Activated T-helper 1 cell treated with Interleukin-2 at 50 U/mL for 16 hours (primary cell): ENCODE measurements at places on chromosomes 3 and 15.

GRCh38 chr15:79610021-79610420, 177.9 kb downstream of the MINAR1 start:
- no peak for DNase-seq

DNA sequence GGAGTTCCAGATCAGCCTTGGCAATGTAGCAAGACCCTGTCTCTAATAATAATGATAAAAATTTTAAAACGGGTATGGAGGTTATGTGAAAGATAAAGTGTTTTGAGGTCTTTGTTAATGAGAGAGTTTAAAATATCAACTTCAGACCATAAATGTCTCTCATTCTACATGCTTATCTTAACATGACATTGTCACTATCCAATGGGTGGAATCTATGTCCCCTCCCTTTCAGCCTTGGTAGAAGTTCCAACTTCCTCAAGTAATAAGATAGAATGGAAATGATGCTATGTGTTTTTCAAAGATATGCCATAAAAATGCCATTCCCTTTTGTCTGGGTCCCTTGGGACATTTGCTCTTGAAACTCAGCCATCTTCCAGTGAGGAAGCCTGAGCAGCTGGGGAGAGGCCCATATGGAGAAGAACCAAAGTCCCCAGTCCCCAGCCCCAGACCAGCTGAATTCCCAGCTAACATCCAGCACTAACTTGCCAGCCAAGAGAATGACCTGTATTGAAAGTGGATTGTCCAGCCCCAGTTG, 17.0 kb downstream of the RPSA start:
- DNase-seq, result no peak

DNA sequence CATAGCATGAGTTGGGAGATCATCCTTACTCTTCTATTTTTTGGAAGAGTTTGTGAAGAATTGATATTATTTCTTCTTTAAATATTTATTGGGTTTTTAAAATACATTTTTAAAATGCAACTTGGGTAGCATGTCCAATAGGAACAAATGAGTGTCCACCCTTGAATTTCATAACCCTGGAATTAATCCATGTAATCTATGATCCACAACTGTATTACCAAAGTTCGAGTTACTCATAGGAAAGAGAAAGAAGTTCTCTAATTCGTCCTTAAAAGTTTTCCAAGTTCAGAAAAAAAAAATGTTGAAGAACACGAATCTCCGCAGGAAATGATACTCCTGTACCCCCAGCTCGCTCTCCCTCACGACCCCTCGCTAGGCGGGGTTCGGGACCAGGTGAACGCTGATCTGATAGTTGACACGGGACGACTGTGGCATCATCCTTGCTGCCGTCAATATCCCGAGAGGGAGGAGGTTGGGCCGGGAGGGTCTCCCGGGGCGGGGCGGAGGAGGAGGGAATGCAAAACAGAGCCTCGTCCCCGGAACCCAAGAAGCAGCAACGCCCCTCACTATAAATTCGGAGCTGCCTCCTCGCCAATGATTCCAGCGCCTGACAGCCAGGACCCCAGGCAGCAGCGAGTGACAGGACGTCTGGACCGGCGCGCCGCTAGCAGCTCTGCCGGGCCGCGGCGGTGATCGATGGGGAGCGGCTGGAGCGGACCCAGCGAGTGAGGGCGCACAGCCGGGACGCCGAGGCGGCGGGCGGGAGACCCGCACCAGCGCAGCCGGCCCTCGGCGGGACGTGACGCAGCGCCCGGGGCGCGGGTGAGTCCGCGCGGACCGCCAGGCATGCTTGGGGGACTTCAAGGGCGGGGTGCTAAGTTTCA, at the start of gene AGTR1:
Gene AGTR1, plus strand, starts transcription at position 598 of the 884 bp plus-strand sequence. CDS start 43,133 bp downstream, outside the sequence.
- DNase-seq, result no peak

GRCh38 chr3:40169983-40170382, 139.5 kb upstream of the EIF1B start:
- DNase-seq, result no peak

GRCh38 chr3:192684151-192684550, 43.2 kb downstream of the FGF12 start:
- DNase-seq, result no peak

- DNase-seq, result no peak
These were observed 33.5 kb downstream of the TGFBR2 start for GRCh38 chr3:30639937-30640336.

DNA sequence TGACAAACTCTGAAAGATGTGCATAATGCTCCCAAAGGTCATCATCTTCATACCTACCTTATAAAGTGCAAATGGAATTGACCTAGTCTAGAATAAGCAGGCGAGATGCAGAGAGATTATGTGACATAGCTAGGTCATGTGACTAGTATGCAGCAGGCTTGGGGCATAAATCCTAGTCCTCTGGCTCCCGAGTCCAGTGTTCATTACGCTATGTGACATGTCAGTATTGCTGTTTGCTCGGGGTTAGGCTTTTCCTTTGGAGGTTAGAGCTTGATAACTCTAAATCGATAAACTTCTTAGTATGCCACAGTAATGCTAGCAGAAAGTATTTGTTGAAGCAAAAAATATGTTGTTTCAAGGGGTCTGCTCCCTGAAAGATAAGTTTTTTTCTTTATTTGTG, 481.7 kb upstream of the TPRG1 start:
- no peak for DNase-seq
